Brain (organoid and tissue), 16 donors: ENCODE measurements at places on chromosomes 4 and X.

DNA sequence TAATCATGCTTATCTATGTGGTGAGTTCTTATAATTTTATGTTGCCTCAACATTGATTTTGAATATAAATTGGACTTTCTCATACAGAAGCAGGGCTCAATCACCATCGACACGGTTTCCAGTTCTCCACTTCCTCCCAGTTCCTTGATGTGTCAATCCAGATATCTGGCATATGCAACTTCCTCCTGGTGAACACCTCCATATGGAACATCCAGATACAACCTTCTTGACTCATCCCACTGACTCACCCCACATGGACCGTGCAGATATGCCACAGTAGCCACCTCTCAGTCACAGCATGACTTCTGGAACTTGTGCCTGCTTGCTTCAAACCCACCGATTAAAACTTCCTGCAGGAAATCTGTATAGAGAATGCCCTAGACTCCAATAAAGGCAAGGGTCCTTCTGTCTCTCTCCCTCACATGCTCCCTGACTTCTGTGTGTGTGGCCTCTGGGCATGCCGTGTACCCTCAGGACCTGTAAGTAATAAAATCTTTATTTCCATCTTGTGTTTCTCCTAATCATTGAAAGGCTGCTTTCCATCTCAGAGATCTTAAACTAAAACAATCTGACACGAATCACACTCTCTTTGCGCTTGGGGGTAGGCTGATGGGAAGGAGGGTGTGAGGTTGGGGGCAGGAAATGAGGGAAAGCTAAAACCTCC, 67.0 kb downstream of the HTRA3 start:
- DNase-seq = no peak

DNA sequence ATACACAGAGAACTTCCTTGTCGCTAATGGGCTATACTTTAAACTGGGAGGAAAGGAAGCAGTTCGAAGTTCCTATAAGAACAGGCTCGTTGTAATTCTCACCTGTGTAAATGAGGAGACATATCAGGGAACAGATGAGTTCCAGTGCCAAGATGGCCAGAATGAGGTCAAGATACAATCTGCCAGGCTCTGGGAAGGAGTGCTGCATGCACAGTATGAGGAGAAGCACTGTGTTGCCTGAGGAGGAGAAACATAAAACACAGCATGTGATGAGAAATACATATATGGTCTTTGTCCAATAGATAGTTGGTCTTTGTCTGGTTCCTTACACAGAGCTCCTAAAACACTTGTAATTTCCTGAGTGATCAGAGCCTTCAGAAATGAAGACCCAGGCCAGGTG, 24.3 kb downstream of the TMEM192 start:
- DNase-seq = no peak

DNA sequence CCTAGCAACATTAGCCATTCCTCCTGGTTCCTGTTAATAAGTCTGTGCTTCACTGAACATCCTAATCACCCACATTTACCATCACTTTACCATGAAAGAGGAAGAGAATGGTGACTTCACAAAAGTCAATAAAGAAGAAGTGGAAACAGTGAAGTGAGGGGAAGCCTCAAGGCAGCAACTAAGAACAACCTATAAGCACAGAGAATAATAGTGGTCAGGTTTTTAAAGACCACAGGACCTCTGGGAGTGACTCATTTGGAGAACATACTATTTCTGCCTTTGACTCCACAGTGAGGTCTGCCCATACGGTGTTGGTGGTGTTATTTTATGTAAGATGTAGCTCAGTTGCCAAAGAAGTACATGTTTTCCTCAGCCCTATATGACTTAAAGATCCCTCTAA, 86.0 kb upstream of the TET2 start:
- DNase-seq = no peak

DNA sequence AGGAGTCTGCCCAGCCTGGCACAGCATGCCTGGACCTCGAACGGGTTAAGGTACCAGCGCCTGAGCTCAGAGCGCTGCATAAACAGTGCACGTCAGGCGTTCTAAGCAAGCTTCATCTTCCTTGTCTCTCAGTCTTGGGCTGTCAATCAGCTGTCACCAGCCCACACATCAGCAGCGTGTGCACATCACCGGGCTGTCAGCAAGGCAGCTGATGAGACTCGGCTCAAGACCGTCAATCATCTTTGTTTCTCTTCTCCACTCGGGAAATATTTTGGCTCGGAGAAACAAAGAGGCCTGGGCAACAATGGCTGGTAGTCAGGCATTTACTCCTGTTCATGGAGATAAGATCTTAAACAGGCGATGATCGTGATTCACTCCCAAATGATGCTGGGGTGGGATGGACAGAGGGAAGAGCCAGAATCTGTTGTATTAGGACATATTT, 141.3 kb downstream of the LDB2 start:
- DNase-seq = peak; percentile 85

DNA sequence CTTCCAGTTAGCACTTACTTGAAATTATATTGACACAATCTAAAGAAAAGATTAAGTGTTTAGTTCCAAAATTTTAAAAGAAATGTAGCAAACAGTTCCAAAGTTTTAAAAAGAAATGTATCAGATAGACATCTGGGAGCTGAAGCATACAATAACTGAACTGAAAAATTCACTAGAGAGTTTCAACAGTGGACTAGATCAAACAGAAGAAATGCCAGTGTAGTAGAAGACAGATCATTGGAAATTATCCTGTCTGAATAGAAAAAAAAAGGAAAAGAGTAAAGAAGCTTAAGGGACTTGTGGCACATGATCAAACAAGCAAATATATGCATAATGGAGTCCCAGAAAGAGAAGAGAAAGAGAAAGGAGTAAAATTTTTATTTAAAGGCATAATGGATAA, 261.4 kb downstream of the LAS1L start:
- DNase-seq = no peak

- DNase-seq = no peak
These were observed 32.5 kb upstream of the MTMR8 start for GRCh38 chrX:64427787-64428186.

DNA sequence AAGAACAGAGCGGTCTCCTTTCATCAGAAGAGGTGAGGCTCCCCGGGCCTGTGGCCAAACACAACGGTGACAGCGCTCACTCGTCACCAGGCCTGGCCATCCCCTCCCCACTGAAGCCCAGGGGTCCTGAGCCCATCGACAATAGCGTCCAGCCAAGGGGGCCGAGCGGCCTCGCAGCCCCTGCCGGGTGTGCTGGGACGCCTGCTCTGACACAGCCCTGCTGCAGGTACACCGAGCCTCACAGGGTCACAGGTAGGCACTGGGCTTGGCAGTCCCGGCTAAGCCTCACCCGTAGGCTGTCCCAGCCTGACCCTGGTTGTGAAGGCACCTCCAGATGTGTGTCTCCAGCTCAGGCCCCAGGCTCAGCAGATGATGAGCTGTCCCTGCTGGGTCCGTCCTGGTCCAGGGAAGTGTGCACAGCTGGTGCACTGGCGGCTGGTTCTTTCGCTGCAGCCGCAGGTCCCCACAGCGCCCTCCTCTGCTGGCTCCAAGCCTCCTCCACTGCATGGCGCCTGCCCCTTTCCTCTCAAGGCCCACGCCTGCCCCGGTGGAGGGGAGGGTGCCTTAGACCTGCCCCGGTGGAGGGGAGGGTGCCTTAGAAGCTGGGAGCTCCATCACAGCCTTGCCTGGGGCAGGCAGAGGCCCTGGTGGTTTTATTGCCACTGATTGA, 21.5 kb downstream of the UVSSA start:
- no peak for DNase-seq

DNA sequence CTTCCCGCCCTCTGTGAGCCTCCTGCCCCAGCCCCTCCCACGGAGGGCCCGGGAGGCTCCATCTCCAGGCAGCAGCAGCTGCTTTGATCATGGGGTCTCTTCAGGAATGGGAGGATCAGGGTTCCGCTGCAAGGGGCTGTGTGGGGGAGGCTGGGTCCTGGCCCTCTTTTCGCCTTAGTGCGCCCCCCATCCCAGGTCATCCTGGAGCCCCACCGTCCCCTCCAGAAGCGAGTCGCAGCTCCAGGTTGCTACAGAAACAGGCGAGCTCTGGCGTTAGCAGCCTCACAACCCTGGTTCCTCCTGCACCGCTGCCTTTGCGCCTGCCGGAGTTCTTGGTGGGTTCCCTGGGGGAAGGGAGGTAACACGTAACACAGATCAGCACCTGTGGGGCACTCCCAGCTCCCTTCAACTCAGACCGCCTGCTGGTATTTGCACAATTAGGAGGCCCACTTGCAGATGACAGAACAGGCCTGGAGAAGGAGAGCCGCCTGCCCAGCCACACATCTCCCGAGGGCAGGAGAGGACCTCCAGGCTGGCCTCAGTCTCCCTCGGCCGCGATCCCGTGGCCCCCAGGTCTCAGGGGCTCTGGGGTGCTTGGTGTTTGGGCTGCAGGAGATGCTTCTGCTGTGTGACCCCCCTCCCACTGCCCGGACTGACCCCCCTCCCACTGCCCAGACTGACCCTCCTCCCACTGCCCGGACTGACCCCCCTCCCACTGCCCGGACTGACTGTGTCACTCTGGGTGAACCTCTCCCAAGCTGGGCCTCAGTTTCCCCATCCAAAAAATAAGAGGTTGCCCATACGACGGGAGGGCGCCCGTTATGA, 64.2 kb upstream of the ADRA2C start:
- DNase-seq = no peak

GRCh38 chr4:55682295-55682694, 46.2 kb upstream of the NMU start:
- DNase-seq = no peak

DNA sequence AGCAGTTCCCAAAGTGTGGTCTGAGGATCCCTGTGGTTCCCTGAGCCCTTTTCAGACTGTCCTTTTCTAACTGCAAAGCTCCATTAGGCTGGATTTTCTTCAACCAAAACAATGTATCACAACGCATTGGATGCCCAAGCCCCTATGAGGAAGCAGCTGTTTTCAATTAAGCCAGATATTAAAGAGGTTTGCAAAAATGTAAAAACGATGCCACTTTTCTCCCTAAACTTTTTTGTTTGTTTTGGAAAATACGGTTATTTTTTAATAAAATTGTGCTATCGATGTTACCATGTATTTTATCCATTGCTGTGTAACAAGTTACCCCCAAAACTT, 170.4 kb upstream of the BCOR start:
- DNase-seq = no peak

- DNase-seq = no peak
These were observed 215.3 kb downstream of the HS6ST2 start for GRCh38 chrX:132743086-132743485.

- DNase-seq = no peak
These were observed 100.5 kb upstream of the GPR34 start for GRCh38 chrX:41588271-41588670.

DNA sequence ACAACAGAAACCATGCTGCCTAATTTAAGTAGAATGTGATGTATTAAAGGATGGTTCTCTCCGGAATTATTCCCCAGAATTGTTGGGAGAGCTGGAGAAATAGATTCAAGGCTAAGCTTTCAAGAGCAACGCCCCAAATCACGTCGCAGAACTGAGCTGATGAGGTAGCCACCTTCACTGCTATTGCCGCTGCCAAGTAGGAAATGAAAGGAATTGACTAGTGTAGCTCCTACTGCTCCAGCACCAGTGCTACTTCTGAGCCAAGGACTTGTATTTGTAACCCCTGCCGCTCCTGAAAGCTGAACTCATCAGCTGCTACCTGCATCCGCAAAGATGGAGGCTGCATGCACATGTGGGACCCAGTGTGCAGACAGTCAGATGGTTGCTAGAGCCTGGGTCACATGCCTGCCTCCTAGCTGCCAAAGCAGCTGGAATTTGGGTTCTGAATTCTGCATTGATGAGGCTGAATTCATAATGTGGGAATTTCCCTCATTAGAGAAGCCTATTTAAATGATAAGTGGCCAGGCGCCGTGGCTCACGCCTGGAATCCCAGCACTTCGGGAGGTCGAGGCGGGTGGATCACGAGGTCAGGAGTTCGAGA, 173.9 kb downstream of the PDGFRA start:
- peak; percentile 45 for DNase-seq
